ENCODE measurements at places on chromosomes 6 and 20.

DNA sequence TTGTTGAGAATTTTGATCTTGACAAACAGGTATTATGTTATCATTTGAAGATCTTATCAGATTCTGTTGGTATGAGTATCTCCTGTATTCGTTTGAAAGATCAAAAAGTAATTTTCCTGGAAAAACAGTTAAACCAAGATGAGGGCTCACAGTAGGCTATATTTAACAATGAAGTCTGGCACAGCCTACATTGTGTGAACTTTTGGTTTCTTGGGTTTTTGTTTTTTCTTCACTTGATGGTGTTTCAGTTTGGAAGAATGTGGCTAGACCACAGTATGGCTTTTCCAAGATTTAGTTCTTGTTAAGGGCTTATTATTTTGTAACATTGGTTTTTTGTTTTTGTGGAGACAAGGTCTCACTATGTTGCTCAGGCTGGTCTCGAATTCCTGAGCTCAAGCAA, 306.4 kb downstream of the CDKAL1 start:
- no peak for DNase-seq

GRCh38 chr6:105753207-105753606, 332.9 kb upstream of the PRDM1 start:
- no peak for DNase-seq

- no peak for DNase-seq
These were observed 205.1 kb upstream of the RUNX2 start for GRCh38 chr6:45123023-45123422.

DNA sequence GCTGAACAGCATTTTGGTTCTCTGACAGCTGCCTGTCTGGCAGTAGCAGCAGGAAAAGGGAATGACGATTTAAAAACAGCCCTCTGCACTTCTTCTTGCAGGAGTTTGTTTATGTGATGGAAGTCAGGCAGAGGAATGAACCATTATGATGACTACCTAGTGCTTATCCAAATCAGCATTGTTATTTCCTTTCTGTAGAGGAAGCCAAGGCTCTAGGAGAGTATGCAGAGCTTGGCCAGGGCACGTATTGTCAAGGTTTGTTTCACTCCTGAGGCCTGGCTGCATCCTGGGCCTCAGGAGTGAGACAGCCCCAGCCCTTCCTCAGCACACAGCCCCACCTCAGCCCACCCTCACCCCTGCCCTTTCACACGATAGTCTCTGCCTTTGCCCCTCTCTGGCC, 68.5 kb downstream of the FAM229B start:
- no peak for DNase-seq

DNA sequence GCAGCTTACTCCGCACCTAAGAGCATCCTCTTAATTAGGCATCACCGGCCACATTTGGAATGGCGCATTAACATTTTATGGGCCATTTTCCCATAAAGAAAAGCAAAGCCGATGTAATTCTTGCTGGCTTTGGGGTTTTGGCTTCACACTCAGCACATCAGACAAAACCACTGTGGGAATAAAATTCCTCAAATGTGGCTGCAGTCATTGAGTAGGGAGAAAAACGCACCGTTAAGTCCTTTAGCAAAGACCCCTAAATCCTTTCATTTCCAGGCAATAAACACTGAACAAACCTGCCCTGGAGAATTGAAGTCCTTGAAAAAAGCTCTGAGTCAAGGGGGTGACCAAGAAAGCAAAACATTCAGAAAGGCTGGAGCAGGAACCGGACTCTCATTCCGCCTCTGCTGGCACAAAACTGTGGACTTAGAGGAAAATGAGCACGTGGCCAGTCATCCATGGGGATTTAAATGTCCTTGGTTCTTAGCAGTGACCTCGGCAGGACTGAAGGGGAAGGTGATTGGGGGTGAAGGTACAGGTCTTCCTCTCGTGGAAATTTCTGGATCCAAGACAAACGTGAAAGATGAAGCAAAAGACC, 102.9 kb downstream of the CDH4 start:
- DNase-seq = no peak

DNA sequence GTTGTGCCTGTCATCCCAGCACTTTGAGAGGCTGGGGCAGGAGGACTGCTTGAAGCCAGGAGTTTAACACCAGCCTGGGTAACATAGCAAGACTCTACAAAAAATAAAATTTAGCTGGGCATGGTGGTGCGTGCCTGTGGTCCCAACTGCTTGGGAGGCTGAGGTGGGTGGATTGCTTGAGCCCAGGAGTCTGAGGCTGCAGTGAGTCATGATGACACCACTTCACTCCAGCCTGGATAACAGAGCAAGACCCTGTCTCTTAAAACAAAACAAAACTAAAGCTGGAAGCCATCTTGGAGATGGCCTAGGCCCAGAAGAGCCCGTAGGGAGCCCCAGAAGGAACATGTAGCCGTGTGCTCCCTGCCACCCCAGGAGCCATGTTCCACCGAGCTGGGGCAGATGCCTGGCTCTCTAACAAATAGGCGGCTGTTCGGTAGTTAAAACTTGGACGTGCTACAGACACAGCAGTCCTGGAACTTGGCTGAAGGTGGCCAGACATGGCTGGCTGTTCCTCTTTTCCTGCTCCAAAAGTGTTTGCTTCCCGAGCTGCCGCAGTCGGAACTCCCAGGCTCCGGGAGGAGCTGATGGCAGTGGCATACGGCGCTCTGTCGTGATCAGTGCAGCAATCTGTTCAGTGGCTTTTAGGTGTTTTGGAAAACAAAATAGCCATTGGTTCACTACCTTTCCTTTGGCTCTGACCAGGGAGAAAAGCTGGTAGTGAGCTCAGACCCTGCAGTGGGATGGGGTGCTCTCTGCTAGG, 37.0 kb downstream of the DYNLT1 start:
- no peak for DNase-seq

GRCh38 chr20:49518576-49518975, 36.1 kb upstream of the KCNB1 start:
- DNase-seq = no peak

DNA sequence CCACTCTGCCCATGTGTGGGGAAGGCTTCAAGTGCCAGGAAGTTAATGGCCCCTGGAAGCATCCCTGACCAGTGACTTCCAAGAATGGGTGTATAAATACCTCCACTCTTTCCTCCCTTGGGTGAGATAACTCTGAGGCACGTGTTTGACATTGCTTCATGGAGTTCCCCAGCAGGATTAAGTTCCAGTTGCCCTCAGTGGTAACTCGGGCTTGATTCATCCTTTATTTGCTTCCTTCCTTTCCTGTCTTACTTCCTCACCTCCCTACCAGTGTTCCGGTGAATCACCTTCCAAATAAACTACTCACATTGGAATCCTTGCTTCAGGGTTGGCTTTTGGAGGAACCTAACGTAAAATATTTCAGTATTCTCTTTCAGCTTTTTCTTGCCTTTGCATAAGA, 84.6 kb upstream of the JAG1 start:
- no peak for DNase-seq

GRCh38 chr6:65680232-65680631, 26.8 kb downstream of the EYS start:
- DNase-seq = no peak

- no peak for DNase-seq
These were observed 90.5 kb upstream of the CCN2 start for GRCh38 chr6:132041706-132042105.

DNA sequence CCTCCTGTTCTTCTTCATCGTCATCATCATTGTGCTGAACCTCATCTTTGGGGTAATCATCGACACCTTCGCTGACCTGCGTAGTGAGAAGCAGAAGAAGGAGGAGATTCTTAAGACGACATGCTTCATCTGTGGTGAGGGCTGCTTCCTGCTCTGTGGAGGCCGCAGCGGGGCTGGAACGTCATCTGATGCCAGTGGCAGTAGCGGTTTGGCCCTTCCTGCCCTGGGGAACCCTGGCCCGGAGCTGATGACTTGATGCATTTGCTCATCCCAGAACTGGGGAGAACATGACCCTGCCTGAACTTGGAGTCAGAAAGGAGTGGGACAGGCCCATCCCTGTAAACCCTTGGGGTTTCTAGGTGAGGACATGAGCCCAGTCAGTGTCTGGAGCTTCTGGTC, 18.7 kb downstream of the UQCC2 start:
- peak; percentile 77 for DNase-seq

DNA sequence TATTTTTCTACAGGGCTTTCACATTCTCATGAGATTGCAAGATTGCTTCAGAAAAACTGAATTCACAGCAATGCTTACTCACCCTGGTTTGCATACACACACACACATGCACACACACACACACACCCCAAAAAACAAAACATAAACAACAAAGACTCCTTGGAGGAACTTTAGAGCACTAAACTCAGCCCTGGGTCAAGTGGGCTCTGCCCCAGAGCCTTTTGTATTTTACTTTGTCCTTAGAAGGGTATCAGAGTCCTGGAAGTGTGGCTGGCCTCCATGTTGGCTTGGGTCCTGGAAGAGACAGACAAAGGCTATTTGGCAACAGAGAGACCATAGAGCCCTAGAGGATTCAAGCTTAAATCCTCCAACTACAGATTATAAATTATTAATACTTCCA, 8.0 kb upstream of the CST9 start:
- no peak for DNase-seq

DNA sequence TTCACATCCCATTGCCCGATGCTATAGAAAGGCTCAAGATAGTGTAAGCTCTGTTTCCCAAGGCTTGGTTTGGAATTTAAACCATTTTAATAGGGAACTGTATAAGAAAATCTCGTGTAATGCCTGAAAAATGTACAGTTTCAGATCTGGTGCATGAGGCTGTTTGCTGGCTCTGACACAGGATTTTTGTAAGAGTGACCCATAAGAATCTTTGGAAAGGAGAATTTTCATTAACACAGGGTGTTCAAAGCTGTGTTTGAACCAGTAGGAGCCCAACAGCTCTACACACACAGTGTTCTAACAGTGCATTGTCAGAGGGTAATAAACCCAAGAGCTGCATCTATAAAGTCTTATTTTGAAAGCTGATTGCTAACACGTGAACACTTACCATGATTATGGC, 293.5 kb downstream of the PRL start:
- no peak for DNase-seq

DNA sequence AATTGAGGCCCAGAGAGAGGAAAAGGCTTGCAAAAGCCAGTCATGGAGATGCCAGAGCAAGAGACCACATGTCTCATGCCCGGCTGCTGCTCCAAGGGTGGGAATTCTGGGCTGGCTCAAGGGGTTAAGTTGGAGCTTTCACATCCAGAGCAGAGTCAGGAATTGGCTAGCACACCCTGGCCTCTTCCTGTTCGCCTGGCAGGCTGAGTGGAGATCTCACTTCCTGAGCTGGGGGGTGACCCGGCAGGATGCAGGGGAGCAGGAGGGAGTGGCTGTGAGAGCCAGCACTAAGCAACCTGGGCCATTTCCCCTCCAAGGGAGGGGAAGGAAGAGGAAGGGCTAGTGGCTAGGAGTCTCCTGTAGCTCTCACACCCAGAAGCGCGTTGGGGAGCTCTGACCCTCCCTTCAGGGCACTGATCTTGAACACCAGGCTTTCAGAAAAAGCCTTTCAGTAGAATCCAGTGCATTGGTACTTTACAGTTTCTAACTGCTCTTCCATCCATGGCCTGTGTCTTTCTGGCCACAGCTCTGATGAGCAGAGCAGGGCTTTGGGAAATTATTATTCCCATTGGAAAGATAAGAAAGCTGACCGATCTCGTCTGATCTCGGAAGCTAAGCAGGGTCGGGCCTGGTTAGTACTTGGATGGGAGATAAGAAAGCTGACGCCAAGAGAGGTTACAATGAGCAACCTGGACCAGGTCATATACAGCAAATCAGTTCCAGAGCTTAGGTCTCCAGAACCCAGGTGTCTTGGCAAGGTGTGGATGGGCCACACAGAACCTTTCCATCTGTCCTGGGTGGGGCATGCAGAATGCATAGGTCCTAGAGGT, 2.2 kb upstream of the CCM2L start:
- peak; percentile 62 for DNase-seq

GRCh38 chr6:33723371-33724085, 12.0 kb upstream of the UQCC2 start:
- no peak for DNase-seq

GRCh38 chr20:1010659-1011058, 8.5 kb upstream of the RSPO4 start:
- no peak for DNase-seq

DNA sequence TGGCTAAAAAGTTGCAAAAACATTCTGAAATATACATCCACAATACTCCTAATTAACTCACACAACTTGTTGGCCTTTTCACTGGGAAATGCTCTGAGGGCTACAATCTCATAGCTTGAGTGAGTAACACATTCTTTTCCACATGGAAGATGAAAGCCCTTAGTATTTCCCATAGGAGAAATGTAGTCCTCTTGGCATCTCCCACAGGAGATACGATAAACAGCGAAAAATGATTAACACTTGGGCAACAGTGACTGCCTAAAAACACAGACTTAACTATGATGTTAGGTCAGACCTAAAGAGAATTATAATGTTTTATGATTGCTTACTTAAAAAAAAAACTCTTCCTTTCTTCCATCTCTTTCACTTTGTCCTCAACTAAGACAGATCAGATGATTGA, 9.0 kb downstream of the MYLK4 start:
- DNase-seq = no peak

- no peak for DNase-seq
These were observed 20.9 kb downstream of the L3MBTL1 start for GRCh38 chr20:43528258-43528875.

GRCh38 chr6:66900133-66901083, 1193.4 kb upstream of the EYS start:
- DNase-seq = no peak

GRCh38 chr20:55793986-55794385, 211.3 kb downstream of the CBLN4 start:
- DNase-seq = no peak

- no peak for DNase-seq
These were observed at the start of gene CRIP3 for GRCh38 chr6:43308101-43308989. TSS of gene CRIP3 (minus strand) at chr6:43308826. CDS start at chr6:43308792, 34 bp downstream.

DNA sequence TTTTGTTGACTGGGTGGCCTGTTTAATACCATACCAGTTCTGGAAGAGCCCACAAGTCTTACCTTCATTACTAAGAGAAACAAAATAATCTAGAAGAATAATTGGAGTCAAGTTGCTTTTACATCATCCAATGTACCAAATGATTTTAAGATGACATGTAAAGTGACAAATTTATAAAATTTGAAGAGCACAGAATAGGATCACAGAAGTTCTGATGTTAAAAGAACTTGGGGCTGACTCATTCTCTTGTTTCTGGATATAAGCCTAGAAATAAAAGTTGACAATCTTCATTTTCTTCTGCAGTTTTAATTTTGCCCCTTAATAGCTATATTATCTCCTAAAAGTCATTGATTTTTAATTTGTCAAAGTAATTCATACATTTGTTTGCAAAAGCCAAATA, 317.5 kb upstream of the MARCKS start:
- DNase-seq = no peak

Measured in psoas muscle (tissue), 8 donors.